Prostate gland (tissue), 2 donors: ENCODE measurements at places on chromosomes 5 and 9.

- DNase-seq: no peak
These were observed 70.0 kb downstream of the GRIN3A start for GRCh38 chr9:101668421-101668820.

DNA sequence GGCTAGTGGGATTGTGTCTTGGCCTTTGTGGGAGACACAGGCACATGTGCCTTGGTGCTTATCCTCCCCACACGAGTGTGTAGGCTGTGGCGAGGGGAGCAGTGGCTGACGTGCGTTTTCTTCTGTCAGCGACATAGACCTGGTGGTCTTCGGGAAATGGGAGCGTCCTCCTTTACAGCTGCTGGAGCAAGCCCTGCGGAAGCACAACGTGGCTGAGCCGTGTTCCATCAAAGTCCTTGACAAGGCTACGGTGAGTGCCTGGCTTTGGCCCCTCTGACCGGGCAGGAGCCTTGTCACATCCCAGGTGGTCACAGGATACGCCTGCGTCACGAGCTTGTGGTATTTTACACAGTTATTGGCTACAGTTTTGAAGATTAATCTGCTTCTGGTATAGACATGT is 26.4 kb downstream of the TENT4A start:
- DNase-seq: no peak

GRCh38 chr5:16593013-16593412 is 23.8 kb downstream of the RETREG1 start:
- DNase-seq: no peak

GRCh38 chr5:91283326-91283725 is 99.8 kb downstream of the ARRDC3 start:
- no peak for DNase-seq

- no peak for DNase-seq
These were observed 22.1 kb upstream of the PLCXD3 start for GRCh38 chr5:41532485-41532884.

GRCh38 chr5:137648361-137648760 is 87.5 kb downstream of the KLHL3 start:
- DNase-seq: no peak

DNA sequence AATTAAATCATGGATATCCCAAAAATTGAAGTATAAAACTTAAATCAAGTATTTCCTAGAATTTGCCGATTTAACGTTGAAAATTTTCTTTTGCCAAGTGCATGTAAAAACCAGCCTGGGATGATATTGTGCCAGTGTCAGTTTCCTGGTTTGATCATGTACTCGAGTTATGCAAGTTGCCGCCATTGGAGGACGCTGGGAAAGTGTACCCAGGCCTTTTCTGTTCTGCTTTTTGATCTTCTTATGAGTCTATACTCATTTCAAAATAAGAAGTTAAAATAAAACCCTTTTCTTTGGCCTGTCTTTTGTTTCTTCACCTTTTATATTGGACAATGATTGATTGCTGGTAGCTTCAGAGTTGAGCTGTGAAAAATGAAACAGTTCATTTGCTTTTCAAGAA is 93.1 kb upstream of the NFIL3 start:
- no peak for DNase-seq

GRCh38 chr5:54885636-54886035 is 99.8 kb downstream of the ESM1 start:
- DNase-seq: no peak

DNA sequence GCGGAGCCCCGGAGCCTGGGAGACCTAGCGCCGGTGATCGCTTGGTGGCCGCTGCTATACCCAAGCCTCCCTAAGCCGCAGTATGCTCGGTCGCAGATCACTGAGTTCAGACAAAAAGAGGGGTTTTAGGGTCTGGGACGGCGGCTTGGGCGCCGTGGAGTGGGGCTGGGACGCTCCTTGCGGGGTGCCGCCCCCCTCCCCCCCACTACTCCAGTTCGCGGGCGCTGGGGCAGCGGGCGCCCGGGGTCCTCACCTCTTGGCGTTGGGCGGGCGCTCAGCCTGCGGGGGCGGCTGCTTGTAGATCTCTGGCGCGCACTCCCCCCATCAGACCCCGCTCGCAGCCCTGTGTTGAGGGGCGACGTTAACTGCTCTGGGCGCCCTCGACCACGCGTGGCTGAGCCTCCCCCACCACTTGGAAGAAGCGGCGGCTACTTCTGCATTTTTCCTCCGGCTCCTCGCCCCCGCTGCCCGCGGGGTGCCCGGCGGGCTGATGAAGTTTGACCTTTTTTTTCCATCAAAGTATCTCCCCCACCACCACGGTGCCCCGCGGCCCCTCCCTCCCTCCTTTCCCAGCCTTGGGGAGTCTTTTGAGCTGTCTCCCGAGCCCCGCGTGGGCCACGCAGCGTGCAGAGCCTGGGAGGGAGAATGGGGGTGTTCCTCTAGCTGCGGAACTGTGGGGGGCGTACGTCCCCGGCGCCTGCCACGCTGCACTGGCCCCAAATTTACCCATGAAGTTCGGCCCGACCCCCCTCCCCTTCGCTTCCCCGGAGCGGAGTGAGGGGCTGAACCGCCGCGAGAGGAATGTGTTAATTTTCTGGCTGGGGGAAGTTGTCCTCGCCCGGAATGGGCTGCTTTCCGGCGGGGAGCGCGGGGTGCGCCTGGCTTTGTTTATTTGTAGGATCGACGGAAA is 1.2 kb downstream of the CXXC5 start:
- DNase-seq: no peak
